Choroid plexus epithelial cell (primary cell): ENCODE measurements at places on chromosomes 1 and 21.

DNA sequence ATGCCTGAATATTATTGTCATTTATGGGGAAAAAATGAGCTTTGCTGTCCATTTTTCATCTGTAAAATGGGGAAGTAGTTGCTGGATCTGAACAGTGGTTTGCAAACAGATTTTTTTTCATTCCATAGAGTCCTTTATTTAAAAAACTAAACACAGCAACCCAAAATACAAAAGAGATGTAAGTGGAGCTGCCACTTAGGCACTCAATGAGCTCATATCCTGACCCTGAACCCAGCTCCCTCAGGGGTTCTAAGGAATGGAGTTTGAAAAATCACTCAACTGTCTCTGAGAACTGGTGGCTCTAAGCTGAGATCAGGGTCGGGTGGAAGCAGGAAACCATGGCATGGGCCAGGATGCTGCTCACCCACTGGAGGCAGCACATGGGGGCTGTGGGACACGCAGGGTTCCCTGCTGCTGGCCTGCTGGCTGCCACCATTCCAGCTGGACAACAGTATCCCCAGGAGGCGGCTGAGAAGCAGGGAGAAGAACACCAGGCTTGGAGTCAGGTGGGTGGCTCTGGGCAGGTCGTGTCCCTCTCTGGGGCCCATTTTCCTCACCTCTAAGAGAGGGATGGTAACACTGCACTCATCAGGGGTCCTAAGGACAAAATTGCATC lies 9.6 kb upstream of the ECE1 start:
- peak; percentile 45 for DNase-seq

DNA sequence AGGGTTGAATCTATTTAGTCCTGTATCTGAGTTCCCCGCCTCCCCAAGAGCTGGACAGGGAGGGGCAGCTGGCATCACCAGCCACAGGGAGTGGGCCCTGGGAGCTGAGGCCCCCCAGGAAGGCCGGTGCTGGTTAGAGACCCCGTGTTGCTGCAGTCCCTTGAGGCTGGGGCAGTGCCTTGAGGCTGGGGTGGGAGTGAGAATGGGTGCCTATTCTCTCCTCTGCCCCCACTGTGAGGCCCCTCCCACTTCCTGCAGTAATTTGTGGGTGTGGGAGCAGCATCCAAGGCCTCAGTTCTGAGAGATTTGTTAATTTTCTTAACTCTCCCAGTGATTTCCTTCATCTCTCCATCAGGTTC lies 2.5 kb upstream of the TRAPPC3 start:
- DNase-seq: no peak

GRCh38 chr1:30697571-30698376 lies 25.6 kb downstream of the MATN1 start:
- peak; percentile 40 for DNase-seq

DNA sequence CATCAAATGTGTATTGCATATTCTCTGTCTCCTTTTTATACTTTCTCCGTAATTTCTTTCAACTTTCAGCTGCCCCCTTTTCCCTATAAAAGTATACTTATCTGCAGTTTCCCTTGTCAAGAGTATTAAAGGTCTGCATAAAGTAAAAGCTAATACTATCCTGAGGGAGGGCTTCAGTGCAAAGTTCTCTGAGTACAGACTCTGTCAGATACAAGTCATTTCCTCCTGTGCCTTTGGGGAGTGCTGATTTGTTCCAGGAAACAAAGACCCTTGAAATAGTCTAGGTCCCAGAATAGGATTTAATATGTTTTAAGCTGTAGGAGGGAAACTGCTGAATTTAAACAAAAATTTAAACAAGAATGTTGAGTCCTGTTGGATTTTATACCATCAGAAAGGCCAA lies 11.7 kb downstream of the GPR161 start:
- DNase-seq: no peak

DNA sequence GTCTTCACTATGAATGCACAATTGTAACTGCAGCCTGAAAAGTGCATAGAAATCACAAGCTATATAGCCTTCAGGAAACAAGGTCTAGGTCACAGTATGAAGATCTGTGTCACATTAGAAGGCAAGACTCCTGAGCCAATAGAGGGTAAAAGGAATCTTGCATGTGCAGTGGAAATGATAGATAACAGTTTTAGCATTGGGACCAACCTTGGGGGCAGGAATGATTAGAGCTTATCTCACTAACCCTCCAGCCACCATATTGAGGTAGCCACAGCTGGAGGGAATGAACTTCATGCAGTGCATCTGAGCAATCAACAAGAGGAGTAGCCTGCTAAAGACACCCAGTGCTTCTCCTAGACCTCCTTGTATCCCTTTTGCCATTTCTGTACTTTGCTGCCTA lies 390.1 kb downstream of the LTN1 start:
- DNase-seq: no peak

DNA sequence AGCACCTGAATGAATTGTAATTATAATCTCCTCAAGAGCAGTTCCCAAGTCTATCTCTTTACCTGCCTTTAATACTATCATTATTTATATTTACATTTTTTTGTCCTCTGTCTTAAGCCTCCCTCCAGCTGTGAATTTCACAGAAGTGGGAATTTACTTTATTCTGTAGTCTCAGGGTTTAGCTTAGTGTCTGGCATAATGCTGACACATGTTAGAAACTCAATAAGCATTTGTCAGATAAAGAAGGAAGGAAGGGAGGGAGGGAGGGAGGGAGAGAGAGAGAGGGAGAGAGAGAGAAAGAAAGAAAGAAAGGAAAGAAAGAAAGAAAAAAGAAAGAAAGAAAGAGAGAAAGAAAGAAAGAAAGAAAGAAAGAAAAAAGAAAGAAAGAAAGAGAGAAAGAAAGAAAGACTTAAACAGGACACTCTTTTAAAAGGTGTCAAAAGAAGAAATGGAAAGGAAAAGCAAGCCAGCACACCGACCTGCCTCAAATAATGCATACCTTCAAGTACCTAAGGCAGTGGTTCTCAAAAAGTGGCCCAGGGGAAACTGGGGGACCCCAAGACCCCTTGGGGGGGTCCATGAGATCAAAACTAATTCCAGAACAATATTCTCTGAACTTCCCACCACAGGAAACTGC lies 1.8 kb upstream of the PGLYRP4 start:
- no peak for DNase-seq

GRCh38 chr1:185351734-185352466 lies 34.9 kb upstream of the IVNS1ABP start:
- peak; percentile 58 for DNase-seq

DNA sequence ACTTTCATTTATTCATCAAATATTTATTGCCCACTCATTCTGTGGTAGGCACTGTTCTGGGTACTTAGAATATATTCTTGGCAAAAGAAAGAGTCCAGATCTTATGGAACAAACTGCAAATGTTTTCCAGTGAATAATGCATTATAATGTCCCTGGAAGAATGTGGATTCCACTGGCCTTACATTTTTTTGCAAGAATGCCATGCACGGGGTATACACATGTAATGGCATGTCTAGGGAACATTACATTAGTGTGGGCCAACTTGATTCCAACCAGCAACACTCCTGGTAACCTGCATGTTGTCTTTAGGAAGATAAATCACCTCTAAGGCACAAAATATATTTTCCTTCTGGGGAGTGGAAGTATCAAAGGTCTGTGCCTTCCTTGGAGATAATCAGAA lies 33.0 kb upstream of the IFI44L start:
- no peak for DNase-seq

GRCh38 chr1:36641776-36642175 lies 159.1 kb upstream of the CSF3R start:
- no peak for DNase-seq

DNA sequence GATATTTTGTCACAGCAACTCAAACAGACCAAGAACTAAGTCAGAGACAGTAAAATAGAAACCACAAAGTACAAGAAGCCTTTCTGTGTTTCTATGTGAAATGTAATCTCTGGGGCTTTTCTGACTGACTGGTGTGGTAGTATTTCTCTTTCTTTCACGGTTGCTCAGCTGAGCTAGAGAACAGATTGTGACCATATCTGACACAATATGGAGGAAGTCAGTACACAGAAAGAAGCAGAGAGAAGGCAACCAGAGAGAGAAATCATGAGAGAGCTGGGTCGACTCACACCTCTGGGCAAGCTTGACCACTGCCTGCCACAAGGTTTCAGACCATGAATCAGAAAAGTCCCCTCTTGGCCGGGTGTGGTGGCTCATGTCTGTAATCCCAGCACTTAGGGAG lies 208.9 kb upstream of the GREM2 start:
- DNase-seq: no peak

DNA sequence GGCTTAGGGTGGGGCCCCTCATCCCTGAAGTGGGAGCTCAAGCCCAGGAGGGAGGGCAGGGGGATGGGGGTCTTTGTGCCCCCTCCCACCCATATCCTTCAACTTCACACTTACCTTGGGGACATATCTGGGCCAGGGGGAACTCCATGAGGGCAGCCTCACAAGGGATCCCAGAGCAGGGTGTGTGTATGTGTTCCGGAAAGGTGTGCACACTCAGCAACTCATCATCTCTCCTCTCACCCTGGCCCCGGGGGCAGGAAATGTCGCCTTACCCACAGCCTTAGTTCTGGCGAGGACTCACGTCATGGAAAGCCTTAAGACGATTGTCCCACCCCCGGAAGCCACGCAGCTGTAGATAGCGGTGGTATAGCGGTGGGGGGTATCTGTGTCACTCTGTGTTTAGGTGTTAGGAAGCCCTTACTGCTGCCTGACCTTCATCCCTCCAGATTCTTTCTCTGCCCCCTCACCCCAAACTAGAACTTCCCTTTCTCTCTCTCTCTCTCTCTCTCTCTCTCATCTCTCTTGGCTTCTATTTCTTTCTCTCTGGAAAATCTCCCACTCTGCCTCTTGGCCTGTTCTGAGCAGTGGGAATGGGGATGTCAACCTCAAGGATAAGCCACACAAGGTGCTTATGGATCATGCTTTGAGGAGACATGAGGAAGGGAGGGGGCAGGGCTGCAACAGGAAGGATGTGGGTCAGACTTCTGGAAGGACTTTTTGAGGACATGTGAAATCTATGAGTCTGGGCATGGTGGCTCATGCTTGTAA lies at the start of gene SH2D2A:
SH2D2A (minus strand) TSS at position 288 of the 768 bp plus-strand sequence; CDS start at position 148, 140 bp downstream.
- peak; percentile 74 for DNase-seq

DNA sequence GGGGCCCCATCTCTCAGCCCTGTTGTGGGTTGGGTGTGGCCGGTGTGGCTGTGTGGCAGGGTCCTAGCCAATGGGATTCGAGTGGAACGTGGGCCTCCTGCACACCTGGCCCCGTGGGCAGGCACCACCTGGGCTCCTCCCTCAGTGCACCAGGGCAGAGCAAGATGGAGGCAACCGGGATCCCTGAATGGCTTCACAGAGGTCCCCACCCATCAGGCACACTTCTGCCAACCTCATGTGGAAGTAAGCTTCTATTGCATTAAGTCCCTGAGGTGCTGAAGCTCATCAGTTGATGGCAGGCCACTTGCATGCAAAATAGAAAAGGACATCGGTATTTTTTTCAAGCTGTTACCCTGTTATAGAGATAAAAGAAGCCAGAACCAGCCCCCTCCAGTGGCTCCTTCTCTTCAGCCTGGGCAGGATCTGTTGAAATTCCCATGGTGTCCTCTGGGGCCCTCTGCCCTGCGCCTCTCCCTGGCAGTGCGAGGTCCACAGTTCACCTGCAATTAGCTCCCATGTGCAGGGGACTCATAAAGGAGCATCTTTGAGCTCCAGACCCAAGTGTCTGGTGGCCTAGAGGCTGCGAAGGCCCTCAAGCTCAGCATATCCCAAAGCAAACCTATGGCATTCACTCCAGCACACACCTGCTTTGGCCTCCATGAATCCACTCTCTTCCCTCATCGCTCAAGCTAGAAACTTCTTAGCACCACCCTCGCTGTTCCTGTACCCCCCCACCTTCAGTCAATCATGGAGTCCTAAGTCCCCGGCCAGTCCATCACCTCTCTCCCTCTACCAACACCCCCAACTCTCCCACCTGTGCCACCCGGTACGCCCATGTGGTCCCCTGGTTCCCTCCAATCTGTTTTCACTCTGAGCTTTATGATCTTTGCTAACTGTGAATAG lies 2.1 kb upstream of the SLC45A1 start:
- DNase-seq: peak; percentile 11

- DNase-seq: peak; percentile 81
Observed at GRCh38 chr1:178262120-178262500, 168.2 kb downstream of the RASAL2 start.

DNA sequence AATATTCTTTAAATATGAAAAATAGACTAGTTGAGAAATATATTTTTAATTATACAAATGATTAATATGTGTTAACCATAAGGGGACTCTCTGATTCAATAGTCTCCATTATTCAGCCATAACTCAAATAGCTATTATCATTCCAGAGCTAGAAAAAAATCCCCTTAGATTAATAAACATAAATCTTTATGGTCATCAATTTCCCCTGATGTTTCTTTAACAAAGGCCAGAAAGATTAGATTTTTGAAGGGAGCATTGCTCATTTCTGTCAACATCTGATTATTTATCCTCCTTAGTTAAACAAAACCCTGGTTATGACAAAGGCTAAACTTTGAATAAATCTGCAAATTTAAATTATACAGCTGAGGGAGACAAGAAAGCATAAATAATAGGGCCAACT lies 215.7 kb downstream of the PLA2G4A start:
- DNase-seq: no peak

- DNase-seq: peak; percentile 33
Observed at GRCh38 chr1:38221006-38221649, 174.5 kb upstream of the POU3F1 start.

DNA sequence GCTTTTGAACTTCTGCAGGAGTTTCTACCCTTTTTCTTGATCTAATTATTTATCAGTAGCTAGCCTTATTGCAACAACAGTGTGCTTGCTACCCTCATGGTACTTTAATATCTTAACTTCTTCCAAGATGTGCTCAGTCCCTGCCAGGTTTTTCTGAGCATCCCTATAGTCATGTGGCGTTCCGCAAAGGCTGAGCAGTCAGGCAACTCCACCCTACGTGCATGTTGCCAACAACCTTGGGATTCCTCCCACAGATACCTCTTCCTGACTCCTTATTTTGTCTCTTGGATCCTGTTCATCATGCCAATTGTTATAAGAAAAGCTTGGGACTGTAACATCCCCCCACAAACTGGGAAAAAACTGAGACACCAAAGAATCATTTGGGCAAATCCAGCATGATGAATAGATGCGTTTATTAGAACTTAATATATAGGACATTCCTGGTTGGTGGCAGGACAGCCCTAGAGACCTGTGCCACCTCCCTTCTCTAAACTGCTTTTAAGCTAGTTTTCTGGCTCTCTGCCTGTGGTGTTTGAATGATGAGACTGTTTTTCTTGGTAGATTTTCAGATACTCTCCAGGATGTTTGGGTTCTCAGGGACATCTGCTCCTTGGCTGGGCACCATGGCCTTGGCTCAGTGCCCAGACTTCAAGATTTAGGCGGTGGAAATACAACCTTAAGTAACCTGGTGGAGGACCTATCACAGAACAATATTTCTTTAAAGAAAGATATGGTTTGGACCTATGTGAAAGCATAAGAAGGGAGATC lies 27.1 kb upstream of the KCTD3 start:
- peak; percentile 43 for DNase-seq
